ENCODE measurements at places on chromosomes 2 and 18.

DNA sequence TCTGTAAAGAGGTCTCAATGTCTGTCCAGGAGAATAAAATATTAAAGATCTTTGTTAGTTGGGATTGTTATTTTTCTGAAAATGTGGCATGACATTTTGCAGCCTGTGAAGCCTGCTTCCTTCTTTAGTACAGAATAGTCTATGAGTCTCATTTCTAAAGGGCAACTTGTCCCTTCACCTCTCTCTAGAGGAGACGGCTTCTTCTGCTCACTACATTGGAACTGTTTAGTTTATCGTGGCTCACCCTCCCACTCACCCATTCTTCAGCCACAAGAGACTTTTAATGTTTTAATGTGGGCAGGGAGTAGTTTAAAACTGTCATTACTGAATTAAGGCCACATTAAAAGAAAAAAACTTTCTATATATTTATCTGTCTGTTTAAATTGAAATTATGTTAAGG is 161.0 kb downstream of the BARD1 start:
- DNase-seq = no peak

DNA sequence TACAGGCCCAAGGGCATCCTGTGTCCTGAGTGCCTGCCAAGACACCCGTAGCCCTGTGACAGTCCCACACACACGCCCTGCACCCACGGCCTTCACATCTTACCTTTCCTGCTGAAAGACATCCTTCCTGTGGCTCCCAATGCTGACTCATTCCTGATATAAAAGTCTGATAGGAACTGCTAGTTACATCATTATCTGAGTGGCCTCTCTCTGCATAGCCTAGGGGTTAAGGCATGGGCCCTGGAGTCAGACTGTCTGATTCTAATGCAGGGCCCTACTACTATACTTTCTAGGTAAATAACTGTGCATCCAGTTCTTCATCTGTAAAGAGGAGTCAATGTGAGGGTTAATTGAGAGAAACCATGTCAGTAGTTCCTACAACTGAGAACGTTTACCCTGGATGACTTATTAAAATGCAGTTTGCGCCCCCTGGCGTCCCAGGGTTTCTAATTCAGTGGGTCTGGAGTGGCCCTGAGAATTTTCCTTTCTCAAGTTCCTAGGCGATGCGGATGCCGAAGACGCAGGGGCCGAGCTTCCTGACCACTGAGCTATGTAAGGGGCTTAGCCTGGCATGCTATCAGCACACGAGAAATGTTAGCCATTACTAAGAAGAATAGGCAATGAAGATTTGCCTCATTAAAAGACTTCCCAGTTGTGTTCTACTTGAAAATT is 6.0 kb upstream of the GPR45 start:
- DNase-seq = peak; percentile 48

DNA sequence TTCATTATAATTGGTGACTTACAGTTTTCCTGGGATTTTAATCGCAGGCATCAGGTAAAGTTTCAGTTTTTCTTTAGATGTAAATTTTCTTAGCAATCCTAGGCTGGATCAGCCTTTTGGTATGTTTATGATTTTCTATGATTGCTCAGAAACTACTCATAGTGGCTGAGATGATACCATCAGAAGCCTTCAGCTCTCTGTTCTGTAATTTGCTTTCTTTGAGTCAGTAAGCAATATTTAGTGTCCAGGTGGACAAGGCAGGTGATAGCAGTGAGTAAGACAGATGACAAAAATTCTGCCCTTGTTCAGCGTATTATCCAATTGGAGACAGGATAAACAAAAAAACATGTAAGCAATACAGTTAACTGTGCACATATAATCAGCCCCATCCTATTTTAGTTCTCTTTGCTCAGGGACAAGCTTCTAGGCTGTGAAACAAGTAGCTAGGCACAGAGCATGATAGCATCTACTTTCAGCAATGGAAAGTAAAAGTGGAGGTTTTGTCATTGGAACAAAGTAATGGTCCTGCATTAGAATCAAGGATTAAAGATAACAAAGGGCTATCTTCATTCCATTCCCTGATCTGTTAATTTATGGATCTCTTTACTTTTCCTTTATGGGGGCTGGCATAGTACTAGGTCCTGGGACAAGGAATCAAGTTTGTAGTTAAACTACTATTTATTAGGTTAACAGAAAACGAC is 100.8 kb downstream of the EPC2 start:
- DNase-seq = no peak

DNA sequence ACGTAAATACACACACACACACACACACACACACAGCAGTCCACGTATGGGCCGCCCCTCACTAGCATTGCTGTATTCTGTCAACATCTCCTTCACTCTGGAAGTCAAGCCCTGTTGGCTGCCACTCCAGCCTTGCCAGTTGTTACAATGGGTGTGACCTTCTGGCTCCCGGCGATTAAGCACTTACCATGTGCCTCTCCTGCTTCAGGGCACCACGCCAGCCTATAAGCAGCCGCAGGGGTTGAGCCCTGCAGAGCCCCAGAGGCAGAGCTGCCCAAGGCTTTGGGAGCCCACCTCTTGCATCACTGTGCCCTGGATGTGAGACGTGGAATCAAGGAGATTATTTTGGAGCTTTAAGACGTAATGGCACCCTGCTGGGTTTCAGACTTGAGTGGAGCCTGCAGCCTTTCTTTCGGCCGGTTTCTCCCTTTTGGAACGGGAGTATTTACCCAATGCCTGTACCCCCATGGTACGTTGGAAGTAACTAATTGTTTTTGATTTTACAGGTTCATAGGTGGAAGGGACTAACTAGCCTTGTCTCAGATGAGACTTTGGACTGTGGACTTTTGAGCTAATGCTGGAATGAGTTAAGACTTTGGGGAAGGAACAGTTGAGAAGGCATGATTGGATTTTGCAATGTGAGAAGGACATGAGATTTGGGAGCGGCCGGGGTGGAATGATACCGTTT is 54.5 kb upstream of the ROCK2 start:
- DNase-seq = no peak

GRCh38 chr18:43592269-43592668 is 315.0 kb upstream of the SYT4 start:
- DNase-seq = no peak

DNA sequence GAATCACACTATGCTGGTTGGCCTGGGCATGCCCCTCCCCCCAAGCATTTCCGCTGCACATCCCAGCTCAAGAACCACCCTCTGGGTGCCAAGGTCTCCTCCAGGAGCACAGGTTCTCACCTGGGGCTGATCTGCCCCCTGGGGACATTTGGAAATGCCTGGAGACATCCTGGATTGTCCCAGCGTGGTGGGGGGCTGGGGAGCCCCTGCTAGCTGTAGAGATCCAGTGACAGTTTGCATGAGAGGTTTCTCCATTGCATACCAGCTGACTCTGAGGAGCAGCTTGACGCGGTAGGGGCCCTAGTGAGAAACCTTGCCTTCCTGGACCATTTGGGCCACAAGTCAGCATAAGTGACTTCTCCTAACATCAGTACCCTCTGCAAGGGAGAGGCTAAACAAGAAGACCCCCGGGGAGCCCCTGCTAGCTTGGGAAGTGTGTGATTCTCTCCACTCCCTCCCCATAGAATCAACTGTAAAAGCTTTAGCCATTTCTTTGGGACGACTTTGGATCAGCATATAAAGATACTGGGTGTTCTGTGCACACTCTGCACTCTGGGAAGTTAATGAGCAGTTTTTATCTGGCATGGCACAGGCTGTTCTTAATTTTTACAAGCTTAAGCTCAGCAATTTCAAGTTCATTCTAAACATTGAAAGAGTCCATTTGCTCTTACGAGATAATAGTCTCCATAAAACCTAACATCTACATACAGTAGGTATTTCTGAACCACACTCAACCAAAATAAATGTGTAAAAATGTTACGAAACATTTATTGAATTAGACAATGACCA is 94.1 kb downstream of the GBX2 start:
- no peak for DNase-seq

GRCh38 chr18:10085416-10085815 is 171.6 kb downstream of the VAPA start:
- no peak for DNase-seq

DNA sequence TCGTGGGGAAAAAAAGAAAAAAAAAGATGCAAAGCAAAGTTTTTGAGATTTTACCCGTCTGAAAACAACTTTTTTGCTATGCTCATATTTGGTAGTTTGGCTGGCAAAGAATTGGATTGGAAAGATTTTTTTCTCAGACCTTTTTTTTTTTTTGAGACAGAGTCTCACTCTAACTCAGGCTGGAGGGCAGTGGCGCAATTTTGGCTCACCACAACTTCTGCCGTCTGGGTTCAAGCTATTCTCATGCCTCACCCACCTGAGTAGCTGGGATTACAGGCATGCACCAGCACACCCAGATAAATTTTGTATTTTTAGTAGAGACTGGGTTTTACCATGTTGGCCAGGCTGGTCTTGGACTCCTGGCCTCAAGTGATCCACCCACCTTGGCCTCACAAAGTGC is 56.3 kb upstream of the TANC1 start:
- DNase-seq = no peak

DNA sequence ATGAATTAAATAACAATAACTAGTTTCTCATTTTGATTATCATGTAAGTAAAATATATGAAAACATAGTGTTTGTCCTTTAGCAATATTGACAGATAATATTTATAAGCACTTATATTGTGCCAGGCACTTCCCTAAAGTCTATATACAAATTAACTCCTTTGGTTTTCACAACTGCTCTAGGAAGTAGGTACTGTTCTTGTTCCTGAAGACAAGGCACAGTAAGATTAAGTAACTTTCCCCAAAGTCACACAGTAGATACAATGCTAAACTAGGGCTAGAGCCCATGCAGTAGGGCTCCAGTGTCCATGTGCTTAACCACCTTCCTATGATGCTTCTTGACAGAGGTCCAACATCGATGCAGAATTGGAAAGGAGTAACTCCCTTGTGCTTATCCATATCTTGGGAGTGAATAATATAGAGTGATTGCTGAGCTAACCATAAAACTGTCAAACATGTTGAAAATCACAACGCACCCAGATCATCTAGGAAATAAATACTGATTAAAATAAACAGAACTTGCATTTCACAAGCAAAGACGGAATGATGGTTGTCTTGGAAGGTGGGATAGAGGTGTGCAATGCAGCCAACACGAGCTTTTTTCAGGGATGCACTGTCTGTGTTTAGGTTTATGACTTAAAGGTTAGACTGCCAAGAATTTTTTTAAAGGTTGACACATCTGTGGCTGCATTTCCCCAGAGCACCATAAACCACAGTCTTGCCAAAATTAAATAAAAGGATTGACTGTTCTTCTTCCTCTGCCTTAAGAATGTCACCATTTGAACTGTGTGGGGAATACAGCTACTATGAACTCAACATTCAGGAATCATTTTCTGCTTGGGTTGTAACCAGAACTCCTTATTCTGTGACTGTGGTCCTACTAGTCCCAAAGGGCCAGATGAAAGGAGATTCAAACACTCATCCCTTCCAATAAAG is 80.8 kb downstream of the ANKRD44 start:
- no peak for DNase-seq

GRCh38 chr2:152505495-152505906 is 170.5 kb downstream of the FMNL2 start:
- no peak for DNase-seq

- no peak for DNase-seq
Measured at GRCh38 chr2:198127627-198128026, 323.2 kb downstream of the PLCL1 start.

- no peak for DNase-seq
Measured at GRCh38 chr18:76963936-76964335, 141.6 kb downstream of the ZNF236 start.

DNA sequence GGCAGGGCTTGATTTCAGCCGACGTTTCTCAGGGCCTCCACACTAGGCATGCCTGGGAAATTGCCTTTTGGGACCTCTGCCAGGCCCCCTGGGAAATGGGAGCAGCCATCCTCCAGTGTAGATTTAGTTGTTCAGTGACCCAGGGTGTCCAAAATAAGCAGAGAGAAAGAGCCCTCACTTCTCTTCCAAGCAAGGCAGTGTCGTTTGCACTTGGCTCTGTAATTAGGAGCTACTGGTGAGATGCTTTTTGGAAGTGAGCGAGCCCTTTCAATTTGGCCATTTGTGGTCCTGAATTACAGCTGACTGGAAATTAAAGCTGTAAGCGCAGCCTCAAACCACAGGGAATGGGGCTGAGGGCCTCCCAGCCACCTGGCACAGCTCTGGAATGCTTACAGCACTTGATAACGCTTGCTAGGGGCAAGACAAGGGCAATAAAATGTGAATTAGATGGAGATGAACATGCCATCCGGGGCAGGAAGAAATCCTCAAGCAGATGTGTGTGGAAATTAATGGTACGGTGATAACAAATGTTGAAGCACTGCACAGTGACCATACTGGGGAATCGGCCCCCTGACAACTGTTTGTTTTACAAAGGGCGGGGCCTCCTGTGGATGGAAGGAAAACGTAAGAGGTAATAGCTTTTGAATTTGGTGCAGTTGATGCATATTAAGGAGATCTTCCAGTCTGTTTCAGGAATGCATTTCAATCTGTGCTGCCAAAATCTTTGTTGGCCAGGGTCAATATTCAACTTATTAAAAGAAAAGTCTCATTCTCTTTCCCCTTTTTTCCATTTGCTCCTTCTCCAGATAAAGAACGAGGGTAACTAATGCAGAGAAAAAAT is 173.1 kb downstream of the UXS1 start:
- DNase-seq = no peak

- no peak for DNase-seq
Measured at GRCh38 chr2:112150447-112150846, 12.3 kb downstream of the FBLN7 start.

Measured in activated gamma-delta T cell treated with Interleukin-2 at 50 U/mL for 16 hours (primary cell).